Endothelial cell of umbilical vein (primary cell): ENCODE measurements at places on chromosomes 2 and 18. TPM values are rescaled to one million over a fixed set of nuclear protein-coding genes. Genes with fewer than 3 reads are reported as not detected.

DNA sequence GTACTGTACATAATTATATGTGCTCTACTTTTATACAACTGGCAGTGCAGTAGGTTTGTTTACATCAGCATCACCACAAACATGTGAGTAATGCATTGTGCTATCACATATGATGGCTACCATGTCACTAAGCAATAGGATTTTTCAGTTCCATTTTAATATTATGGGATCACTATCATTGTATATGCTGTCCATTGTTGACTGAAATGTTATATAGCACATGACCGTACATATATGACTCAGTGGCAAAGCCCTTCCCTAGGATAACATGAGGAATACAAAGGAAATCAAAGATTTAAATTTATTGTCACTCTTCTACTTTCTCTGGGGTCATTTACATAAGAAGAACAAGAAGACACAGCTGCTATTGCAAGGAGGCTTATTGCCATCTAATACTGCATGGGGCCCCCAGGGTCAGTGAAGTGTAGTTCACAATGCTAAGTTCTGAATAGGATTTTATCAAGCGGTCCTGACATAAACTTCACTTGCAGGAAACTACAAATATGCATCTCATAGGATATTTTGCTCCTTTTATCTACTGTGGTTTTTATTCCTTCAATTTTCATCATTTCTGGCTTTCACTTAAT lies 21.8 kb downstream of the PDE1A start:
- peak; percentile 42 for DNase-seq
- no peaks in the 10 kb centered on the region for H3K36me3 ChIP-seq
- H3K4me3 ChIP-seq = no peak overlapping the region
- H3K27me3 ChIP-seq = no peaks in the 10 kb centered on the region
- H3K4me1 ChIP-seq = peaks cover 20% of the 10 kb centered on the region

GRCh38 chr18:10562773-10563160 lies 36.9 kb downstream of the NAPG start:
- no peaks in the 10 kb centered on the region for H3K27me3 ChIP-seq
- H3K36me3 ChIP-seq = no peaks in the 10 kb centered on the region
- no peak overlapping the region for H3K4me3 ChIP-seq
- H3K27ac ChIP-seq = no peak overlapping the region
- H3K4me1 ChIP-seq = peaks cover 2% of the 10 kb centered on the region
- no peak for DNase-seq

DNA sequence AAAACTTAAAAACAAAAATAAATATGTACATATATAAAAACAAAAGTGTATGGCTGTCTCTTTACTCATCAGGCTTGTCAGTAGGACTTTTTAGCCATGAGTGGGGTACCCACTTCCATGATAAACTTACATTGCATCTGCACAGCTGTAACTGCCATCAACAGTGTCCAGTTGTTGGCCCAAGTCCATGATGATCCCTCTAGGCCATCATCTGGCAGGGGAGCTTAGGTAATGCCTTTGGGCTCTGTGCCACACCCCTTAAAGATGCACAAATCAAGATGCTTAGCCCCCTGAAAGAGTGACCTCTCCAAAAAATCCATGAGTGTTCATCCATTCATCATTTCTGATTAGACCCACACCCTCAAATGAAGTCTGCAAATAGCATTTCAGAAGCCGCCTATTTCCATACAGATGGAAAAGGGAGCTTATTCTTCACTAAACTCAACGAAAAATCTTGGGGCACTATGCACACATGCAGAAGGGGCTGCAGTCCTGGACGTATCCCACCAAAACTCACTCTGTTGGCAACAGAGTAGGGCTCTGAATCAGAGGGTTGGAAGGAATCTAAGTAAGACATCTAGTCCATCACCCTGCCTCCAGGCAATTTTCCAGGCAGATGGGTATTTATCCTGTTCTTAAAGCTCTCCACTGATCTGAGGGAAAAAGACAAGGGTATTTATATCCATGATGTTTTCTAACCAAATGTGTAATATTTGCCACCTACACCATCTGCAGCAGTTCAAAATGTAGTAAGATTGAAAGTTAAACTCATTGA lies 691.0 kb downstream of the ZEB2 start:
- no peaks in the 10 kb centered on the region for H3K27me3 ChIP-seq
- no peak overlapping the region for H3K27ac ChIP-seq
- DNase-seq = no peak
- no peaks in the 10 kb centered on the region for H3K36me3 ChIP-seq

- H3K36me3 ChIP-seq = no peaks in the 10 kb centered on the region
- no peak overlapping the region for H3K4me3 ChIP-seq
- no peak overlapping the region for H3K27ac ChIP-seq
- H3K27me3 ChIP-seq = no peaks in the 10 kb centered on the region
- peaks cover 20% of the 10 kb centered on the region for H3K4me1 ChIP-seq
These were observed 39.3 kb downstream of the MOGAT1 start for GRCh38 chr2:222710736-222711135.

- DNase-seq = no peak
- H3K4me1 ChIP-seq = peaks cover 5% of the 10 kb centered on the region
- H3K36me3 ChIP-seq = no peaks in the 10 kb centered on the region
- H3K27me3 ChIP-seq = no peaks in the 10 kb centered on the region
- no peak overlapping the region for H3K4me3 ChIP-seq
These were observed 210.3 kb upstream of the RBMS1 start for GRCh38 chr2:160703648-160704585.

The VSNL1 gene
- not detected in 2 replicates for total RNA-seq

The AP1S3 gene
- total RNA-seq = 3.2 and 3.8 TPM in 2 replicates

The GALNT5 gene
- not detected in 2 replicates for total RNA-seq

The GRHL1 gene
- total RNA-seq = 0.85 and 1.1 TPM in 2 replicates
